NCI-H524 (cell line): ENCODE measurements at places on chromosomes 3 and 15.

DNA sequence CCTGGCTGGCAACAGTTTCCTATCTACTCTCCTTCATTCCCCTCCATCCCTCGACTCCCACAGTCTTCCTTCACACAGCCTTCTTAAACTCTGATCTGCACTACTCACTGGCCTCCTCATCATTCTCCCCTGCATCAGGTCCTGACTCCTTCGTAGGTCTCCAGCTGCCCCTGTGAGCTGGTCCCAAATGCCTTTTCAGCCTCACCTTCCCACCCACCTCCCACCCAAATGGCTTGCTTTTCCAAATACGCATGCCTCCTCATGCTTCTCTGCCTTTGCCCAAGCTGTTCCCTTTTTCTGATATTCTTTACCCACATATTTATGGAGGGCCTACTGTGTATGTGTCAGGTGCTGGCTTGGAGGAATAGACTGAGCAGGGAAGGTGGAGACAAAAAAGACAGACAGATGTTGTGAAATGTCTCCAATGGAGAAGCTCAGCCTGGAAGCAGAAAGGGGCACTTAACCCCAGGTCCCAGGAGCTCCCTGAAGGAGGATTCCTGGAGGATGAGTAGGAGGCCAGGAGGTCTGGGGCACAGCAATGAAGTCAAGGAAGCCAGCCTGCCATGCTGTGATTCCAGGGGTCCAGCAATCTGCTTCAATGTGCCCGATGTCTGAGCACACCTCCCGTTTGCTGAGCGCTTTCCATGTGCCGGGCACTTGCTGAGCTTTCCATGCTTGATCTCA lies 252.2 kb downstream of the SHQ1 start:
- no peak for DNase-seq

DNA sequence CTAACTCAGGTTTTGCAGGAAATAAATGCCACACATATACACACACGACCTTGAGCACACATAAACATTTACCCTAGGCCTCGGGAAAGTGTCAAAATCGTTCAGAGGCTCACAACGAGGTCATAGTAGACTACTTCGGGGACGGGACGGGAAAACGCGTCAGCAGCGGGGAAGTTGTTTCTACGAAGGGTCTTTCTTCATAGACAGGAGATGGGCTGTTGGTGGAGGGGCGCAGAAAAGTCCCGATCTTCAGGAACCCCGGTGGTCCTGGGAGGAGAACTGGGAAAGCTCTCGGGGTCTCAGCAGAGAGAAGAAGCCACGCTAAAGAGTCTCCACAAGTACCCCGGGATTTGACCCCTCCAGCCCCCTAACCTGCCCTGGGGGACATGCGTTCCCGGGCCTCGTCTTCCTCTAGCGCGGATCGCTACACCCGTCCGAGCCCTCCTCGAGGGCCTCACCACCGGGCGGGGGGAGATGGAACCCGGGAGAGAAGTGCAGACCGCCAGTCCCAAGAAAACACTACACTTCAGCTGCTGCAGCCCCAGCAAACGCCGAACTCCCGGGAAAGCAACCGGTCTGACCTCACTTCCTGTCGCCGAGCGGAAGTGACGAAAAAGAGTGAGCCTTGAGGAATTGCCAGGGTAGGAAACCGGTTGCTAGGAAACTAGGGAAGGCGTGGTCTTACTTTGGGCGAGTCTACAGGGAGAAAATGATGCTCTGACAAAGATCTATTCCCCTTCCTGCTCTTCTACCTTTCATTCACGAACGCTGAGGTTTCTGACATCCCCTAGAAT lies at the start of gene PIK3R4:
PIK3R4 (minus strand) TSS at position 584 of the 794 bp plus-strand sequence. CDS start 1,611 bp downstream, outside the sequence.
- peak; percentile 99 for DNase-seq

DNA sequence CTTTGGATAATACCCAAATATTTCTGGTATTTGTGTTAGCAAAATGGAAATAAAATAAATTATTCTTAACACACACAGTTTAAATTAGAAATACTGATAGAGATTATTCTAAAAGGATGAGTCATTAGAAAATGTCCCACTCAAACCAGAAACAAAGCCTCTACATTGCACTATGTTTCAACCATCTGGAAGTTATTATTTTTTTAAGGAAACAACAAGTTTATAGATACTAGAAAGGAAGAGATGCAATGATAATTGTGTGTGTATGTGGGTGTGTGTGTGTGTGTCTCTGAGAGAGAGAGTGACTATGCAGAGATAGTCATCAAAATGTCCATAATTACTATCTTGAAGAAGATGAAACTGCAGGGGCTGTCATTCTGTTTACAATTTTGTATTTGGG lies 1340.5 kb downstream of the ROBO1 start:
- no peak for DNase-seq

- DNase-seq, result no peak
Measured at GRCh38 chr3:40185029-40185695, 124.3 kb upstream of the EIF1B start.

GRCh38 chr3:197511130-197511529 lies 44.6 kb downstream of the BDH1 start:
- DNase-seq, result no peak

- no peak for DNase-seq
Measured at GRCh38 chr15:59801649-59802048, 112.5 kb upstream of the BNIP2 start.

DNA sequence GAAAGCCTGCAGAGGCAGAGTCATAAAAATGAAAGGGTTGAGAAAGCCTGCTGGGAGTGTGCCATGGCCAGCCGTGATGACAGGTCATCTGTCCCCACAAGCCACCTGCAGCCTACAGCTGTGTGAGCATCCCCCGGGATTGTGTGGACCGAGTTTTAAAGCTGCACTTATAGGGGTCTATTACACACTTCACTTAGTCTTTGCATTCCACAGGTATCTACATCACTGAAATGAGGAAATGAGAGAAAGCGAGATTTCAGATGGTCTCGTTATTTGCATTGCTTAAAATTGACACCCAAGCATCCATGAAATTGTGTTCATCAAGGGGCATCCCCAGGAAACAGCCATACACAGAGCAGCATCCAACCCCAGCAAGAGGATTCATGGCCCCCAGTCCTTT lies 137.6 kb upstream of the TRIM42 start:
- no peak for DNase-seq

- DNase-seq, result no peak
Measured at GRCh38 chr15:57018151-57018550, 99.7 kb downstream of the TCF12 start.

DNA sequence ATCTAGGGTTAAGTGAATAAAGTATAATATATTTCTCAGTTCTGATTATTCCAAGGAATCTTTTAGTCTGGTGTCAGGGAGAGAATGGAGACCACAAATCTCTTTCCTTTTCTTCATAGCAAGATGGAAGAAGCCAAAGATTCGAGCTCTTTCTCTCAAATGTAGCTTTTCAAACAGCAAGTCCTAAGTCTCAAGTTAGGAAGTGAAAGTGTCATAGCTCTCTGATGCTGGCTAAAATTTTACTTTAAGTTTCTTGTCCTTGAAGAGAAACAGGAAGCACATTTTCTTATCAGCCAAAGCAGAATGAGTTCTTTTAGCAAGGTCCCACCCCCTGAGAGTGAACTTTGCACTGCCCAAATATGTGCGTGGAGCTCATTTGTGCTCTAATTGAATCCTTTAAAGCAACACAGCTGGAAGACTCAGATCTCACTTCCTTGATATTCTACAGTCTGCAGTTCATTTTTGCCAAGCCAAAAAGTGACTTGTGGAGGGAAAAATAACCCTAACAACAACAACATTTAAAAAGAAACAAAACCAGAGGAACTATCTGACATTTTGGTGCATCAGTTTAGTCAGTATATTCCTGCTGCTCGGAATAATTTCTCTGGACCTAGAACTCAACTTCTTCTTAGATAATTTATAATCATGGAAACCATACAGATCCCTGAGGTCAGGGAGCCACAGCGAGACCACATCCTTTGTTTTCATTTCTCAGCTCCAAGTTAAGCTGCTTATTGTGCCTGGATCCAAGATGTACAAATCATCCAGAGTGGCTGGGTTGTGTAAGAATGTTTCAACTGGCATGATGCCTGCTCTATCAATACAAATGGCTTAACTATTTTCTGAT lies 238.7 kb upstream of the P2RY1 start:
- DNase-seq, result no peak

DNA sequence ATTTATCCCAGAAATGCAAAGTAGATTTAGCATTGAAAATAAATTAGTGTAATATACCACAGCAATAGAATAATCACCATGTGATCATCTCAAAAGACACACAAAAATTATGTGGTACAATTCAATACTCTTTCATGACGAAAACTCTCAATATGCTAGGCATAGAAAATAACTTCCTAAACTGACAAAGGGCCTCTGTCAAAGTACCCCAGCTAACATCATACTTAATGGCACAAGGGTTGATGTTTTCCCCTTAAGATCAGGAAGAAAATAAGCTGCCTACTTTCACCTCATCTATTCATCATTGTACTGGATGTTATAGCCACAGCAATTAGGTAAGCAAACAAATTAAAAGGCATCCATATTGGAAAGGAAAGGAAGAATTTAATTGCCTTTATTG lies 22.7 kb upstream of the NIPA2 start:
- DNase-seq, result no peak

DNA sequence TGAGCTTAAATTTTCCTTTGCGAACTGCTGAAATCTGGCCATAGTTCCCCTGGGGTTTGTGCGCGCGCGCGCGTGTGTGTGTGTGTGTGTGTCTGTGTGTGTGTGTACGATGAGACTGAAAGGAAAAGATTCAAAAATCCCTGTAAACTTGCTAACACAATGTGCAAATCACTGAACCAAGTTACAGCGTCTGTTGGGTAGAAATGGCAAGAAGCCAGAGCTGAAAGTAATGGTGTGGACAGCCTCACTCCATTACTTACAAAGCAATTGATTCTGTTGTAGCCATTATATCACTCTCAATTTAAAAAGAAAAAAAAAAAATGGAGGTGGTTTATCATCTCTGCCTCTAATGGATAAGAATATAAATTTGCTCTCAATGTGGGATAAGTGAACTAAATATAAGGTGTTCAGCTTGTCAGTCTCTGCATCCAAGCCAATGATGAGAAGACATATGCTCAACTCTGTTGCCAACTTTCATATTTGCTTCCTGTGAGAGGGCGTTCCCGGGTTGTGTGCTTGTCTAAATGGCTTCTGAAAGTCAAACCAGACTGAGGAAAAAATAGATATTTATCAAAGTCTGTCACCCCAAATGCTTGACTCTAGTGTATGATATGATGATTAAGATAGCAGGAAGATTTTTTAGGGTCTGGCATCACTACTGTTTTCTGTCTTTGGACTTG lies 422.2 kb downstream of the ZNF385D start:
- no peak for DNase-seq

GRCh38 chr15:69718916-69719315 lies 266.3 kb downstream of the RPLP1 start:
- DNase-seq, result peak; percentile 26

DNA sequence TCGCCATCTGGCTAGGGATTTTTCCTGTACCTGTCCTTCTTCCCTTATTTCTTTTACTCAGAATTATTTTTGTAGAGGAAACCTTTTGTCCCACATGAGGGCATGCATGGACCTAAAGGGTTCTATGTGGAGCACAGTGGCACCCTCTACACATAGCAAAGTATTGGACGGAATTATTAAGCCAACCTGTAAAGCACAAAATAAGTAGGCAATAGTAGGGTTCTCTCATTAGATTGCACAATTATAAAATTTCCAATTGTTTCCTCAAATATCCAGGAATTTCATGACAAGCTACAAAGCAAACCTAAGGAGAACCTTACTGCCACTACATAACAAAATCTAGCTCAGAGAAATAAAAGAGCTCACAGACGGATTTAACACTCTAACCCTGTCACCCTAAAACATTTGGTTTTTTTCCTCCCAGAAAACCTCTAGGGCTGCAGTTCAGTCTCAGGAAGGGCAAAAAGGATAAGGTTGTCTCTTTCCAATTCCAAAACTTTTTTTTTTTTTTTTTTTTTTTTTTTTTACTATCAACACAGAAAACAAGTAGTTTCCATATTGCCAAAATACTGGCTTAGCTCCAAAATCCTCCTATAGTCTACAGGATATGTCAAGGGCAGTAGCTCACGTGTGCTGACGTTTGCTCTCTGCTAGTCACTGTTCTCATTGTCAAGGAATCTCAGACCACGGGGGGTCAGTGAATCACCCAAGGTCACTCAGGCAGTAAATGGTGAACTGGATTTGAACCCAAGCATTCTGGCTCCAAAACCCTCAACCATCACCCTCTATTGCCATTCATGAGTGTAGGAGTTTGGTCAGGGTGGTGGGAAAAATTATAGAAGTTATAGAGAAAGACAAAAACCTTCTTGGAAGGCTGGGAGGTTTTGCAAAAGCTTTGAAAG lies 52.3 kb downstream of the NCEH1 start:
- DNase-seq, result no peak

DNA sequence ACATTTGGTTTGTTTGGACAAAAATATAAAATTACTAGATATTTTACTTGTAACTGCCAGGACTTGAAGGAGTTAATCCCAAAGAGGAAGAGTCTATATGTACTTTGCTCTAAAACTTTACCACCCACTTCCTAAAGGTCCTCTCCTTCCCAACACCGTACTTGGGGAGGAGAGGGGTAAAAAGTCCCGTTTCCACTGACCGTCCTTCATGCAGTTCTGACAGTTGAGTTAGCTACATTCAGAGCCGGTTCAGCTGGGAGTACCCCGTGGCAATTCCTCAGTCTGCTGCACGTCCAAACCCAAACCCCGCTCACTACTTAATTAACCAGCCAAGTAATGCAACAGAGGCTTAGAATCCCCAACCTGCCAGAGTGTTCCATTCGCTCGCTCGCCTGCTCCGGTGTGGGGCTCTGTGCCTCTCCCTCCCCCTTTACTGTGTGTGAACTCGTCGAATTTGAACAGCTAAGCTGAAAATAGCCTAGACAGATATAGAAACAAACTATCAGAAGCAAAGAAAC lies 519.7 kb downstream of the FOXP1 start:
- peak; percentile 57 for DNase-seq
